ENCODE measurements at places on chromosomes 16 and 17.
A peak's percentile ranks its signal among the peaks of the same experiment; 100 is the strongest.

DNA sequence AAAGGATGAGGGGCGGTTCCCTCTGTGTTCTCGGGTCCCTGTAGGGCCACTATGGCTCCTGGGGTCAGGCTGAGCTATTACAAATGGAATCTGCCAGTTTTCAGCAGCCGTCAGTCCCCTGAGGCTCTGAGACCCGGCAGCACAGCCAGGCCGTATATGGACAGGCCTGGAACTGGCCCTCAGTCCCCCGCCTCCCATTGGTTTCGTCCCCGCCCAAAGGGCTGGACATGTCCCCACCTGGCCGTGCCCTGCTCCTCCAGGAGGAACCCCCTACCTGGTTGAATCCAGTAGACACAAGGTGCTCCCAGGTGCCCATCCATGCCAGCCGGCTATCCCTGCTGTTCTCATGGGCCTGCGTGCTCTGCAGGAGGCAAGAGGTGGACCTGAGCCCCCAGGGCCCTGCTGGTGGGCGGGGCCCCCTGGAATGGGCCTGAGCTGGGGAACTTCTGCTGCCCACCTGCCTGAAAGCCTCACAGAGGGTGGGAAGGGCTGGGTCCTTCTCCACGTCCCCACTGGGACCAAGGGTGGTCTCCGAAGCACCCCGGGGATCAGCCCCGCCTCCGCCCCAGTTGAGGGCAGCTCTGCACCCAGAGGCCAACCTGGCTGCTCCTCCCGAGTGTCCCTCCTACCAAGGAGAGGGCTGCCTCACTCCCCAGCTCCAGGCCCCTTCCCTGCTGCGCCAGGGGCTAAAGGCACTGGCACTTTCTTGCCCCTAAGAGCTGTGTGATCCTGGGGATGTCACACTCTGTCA lies 16.8 kb downstream of the VASN start:
- no peak for DNase-seq

DNA sequence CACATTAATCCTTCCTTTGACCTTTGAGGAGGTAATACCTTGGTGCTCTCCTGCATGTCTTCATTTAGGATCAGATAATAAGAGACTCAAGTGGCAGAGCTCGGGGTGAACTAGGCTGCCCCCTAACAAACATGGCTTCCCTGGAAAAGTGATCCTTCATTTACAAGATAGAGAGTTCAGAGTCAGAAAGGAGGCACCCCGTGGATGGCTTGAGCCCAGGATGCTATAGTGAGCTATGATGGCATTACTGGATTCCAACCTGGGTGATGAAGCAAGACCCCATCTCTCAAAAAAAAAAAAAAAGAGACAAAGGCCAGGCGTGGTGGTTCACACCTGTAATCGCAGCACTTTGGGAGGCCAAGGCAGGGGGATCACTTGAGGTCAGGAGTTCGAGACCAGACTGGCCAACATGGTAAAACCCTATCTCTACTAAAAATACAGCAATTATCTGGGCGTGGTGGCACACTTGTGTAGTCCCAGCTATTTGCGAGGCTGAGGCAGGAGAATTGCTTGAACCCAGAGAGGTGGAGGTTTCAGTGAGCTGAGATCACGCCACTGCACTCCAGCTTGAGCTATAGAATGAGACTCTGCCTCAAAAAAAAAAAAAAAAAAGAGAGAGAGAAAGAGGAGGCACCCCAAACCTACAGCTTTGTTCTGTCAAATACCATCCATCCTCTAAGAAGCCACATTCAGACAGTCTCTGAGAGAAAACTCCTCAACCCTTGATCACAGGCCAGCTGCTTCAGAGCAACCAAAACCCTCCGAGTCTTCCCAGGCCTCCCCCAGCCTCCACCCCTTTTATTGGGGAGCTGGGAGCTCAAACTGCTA lies 7.4 kb downstream of the FAM117A start:
- no peak for DNase-seq

DNA sequence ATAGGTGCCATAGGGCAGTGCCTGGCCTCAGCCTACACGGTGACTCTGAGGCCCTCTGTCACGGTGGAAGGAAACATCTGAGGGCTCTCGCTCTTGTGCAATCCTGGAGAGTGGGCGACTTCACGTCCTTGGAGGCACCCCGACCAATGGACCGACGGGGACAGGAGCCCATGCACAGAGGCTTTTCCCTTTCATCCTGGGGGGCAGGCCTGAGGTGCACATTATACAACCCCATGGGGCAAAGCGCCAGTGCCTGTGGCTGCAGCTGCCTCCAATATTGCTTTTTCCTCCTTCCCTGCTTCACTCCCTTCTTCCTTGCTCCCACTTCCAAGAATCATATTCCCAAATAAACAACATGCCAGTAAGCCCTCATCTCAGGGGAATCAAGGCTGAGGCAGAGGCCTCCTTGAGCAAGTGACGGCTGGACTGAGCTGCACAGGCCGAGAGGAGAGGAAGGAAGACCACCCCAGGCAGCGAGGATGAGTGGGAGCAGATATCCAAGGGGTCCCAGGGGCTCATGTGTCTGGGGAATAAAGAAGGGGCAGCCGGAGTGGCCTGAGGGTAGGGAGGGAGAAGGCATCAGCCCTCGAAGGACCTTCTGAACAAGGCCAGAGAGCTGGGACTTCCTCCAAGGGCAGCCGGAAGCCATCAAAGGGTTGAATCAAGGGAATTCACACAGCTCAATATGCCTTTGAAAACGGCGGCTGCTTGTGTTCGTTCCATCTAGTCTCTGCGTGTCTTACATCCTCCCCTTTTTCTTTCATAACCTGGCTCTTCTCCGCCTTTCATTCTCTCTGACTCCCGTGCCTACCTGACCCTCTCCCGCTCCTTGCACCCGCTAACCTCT lies 42.6 kb upstream of the RPL38 start:
- no peak for DNase-seq

DNA sequence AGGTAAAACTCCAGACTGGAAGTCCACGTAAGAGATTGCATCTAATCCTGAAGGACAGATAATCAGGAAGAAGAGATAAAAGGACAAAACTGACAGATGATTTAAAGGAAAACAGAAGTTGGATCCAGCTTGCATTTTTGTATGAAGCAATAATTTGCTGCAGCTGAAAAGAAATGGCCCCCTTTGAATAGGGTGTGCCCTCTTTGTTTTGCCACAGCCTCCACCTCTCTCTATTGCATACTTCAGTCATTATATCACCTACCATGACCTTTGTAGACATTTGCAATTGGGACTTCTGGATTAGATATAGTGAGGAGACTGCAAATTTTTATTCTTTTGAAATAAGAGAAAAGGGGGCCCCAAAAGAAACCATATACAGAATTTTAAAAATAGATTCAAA lies 8.1 kb downstream of the NOG start:
- no peak for DNase-seq

- no peak for DNase-seq
These were observed 102.8 kb downstream of the GSG1L start for GRCh38 chr16:27960619-27961295.

DNA sequence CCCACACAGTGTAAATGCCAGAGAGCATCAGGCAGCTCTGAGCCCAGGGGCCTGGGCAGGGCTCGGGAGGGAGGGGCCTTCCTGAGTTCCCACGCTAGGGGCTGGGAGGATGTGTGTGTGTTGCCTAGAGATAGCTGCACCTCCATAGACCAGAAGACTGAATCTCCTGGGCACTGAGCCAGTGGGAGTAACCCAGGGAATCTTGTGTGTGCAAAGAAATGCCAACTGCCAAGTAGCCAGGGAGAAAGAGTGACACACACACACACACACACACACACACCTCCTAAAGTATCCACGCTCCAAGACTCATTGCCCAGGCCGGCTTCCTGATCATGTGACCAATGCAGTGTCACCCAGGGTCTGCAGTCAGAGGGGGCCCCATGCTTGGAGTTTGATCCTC lies 166.2 kb upstream of the RPL38 start:
- no peak for DNase-seq

- DNase-seq, result no peak
These were observed 157.3 kb downstream of the AATF start for GRCh38 chr17:37106049-37106448.

DNA sequence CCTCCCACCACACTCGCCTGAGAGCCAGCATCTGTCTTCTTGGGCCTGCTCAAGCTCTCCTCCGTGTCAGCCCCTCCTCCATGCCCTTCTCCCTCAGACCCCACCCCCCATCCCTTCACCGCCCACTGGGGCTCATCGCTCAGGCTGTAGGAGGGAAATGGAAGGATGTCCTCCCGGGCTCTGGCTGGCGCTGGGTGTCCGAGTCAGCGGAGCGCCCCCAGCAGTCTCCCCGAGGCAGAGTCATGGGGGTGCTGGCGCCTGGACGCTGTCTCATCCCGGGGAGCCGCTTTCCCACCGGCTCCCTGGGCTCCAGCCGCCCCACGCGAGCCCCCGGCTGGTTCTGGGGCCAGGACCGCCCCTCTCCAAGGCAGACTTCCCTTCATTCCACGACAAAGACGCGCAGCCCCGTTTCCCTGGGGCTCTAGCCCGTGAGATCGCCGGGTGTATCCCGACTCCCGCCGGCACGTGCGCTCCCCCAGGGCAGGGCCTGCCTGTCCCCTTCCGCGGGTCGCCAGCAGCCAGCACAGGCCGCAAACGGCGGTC lies 428 bp upstream of the ANTKMT start:
- DNase-seq, result peak; percentile 35

DNA sequence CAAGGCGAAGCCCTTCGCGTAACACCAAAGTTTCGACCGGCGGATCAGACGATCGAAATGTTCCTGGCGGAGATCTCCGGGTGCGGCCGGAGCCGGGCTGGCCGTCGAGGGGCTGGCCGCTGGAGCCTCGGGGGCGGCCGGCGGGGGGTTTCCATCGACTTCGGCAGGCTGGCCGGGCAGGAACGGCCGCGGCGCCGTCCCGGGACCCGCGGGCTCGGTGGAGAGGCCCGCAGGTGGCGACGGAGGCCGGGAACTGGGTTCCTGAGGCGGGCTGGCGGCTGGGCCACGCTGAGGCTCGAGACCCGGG lies 1.1 kb downstream of the EPOP start:
- DNase-seq, result no peak

DNA sequence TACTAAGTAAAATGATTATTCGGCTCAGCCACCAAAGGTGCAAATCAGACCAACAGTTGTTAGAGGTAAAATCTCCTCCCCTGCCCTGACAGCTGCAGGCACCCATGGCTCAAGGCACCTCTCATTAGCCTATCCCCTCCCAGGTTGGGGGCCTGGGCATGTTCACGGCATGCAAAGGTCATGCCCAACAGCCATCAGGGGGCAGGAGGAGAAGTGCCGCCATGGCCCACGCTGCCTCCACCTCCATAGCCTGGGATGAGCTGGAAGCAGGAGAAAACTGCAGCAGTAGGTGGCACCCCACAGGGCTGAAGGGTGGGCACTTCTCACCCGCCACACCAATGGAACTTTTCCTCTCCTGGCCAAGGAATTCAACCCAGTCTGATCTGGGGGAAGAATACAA lies 146.4 kb upstream of the COX10 start:
- DNase-seq, result no peak
